ENCODE measurements at places on chromosomes 13 and 19. TPM values are rescaled to one million over a fixed set of nuclear protein-coding genes. Genes with fewer than 3 reads are reported as not detected.

ZNF66 gene
- 7.8 TPM for total RNA-seq

OVOL3 gene
- total RNA-seq, result not detected

CD177 gene
- not detected for total RNA-seq

PNMA8A gene
- total RNA-seq, result 1.5 TPM

EDNRB gene
- total RNA-seq, result 72.7 TPM

FXYD1 gene
- total RNA-seq, result 20.1 TPM

DNA sequence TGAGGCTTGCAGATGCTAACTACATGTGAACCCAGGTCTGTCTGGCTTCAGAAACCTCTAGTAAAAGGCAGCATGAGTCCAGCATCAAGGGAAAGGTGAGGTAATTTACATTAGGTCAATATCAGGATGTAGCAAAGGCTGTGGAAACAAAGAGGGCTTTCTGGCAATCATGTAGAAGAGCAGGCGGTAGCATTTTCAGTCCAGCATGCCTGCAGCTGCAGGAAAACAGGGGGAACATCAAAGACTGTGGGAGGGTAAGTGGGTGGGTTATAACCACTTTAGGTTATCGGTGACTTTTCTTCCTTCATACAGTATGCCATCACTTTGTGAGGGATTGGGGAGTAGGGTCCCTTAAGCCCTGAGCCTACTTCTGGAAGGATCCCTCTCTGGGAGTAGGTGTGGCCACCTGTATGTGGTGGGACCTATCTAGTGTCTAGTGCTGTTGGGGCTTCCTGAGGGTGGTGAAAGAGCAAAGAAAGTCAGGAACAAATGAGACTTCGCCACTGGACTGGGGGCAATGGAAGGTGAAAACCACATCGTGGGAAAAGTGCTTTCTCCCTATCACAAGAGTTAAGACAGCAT is 10.8 kb downstream of the SUGP2 start:
- H3K27ac ChIP-seq, result no peak overlapping the region
- no peaks in the 10 kb centered on the region for H3K36me3 ChIP-seq
- DNase-seq, result no peak
- no peak overlapping the region for H3K4me3 ChIP-seq
- H3K4me1 ChIP-seq, result peaks cover 11% of the 10 kb centered on the region

- DNase-seq, result no peak
- no peak overlapping the region for H3K4me3 ChIP-seq
- H3K27ac ChIP-seq, result no peak overlapping the region
These were observed 26.4 kb downstream of the CDK8 start for GRCh38 chr13:26280295-26280694.

DNA sequence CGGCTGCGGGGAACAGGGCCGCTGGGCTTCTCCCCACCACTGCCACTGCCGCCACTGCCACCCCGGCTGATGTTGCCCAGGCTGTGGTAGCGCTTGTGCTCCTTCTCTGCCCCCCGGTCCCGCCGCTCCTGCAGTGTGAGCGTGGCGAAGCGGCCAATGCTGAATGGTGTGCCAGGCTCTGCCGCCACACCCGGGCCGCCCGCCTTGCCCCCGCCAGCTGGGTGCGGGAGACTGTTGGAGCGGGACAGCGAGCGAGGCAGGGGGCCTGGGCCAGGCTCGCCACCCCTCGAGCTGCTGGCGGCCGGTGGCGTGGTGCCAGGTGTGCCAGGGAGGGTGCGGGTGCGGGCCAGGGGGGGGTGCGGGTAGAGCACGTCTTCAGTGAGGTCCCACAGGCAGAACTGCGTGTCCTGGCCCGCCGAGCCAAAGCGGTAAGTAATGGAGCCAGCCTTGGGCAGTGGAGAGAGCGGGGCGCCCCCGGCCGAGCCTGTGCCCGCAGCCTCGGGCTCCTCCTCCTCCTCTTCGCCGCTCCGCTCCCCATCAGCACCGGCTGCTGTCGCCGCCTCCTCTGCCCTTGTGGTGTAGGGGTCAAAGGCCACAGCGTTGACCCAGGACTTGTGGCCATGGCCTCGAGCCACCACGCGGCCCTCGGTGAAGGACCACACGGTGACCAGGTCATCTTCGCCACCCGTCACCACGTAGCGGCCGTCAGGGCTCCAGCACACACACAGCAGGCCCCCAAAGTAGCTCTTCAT is 3.7 kb upstream of the DMPK start:
- no peak overlapping the region for H3K4me3 ChIP-seq
- H3K27ac ChIP-seq, result no peak overlapping the region
- no peaks in the 10 kb centered on the region for H3K27me3 ChIP-seq
- DNase-seq, result no peak

- H3K27me3 ChIP-seq, result no peaks in the 10 kb centered on the region
- H3K4me3 ChIP-seq, result no peak overlapping the region
- no peaks in the 10 kb centered on the region for H3K4me1 ChIP-seq
These were observed 165.6 kb upstream of the MIR17HG start for GRCh38 chr13:91181892-91182291.

DNA sequence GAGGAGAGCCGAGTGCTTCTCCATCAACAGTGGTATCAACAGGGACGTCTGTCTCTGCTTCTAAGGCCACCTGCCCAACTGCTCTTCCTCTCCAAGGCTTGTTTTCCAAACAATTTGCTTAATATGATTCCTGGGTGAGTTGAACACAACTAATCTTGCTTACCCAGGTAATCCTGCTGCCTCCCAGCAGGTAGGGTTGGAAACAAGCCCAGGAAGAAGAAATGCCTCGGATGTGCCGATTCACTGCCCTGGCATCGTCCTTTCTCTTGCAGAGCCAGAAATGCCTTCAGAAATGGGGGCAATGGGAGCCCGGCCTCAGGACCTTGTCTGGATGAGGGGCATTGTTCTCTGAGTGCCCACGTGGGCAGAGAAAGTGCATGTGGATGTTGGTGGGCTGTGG is 51.9 kb upstream of the C1QTNF9B start:
- no peak overlapping the region for H3K27ac ChIP-seq
- no peak overlapping the region for H3K4me3 ChIP-seq
- no peaks in the 10 kb centered on the region for H3K4me1 ChIP-seq

- H3K4me1 ChIP-seq, result no peaks in the 10 kb centered on the region
- H3K27me3 ChIP-seq, result no peaks in the 10 kb centered on the region
- peaks cover 11% of the 10 kb centered on the region for H3K36me3 ChIP-seq
- H3K4me3 ChIP-seq, result no peak overlapping the region
- DNase-seq, result no peak
These were observed 120.0 kb downstream of the CRYL1 start for GRCh38 chr13:20405691-20406090.

DNA sequence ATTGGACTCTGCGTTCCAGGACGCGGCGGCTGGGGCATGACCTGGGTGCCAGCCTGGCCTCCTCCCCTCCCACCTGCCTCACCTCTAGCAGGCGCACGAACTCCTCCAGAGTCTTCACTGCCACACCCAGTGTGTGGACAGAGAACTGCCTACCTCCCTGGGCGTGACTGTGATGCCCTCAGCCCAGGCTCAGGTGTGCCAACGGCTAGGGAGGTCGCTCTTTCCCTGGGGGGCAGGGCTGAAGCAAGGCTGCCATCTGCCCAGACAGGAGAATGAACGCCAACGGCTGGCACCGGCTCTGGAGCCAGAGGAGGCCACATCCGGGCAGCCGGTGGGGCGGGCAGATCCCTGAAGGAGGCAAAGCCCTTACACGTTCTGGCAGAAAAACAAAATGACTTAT is 11.3 kb downstream of the NANOS3 start:
- no peak for DNase-seq
- no peaks in the 10 kb centered on the region for H3K36me3 ChIP-seq

DNA sequence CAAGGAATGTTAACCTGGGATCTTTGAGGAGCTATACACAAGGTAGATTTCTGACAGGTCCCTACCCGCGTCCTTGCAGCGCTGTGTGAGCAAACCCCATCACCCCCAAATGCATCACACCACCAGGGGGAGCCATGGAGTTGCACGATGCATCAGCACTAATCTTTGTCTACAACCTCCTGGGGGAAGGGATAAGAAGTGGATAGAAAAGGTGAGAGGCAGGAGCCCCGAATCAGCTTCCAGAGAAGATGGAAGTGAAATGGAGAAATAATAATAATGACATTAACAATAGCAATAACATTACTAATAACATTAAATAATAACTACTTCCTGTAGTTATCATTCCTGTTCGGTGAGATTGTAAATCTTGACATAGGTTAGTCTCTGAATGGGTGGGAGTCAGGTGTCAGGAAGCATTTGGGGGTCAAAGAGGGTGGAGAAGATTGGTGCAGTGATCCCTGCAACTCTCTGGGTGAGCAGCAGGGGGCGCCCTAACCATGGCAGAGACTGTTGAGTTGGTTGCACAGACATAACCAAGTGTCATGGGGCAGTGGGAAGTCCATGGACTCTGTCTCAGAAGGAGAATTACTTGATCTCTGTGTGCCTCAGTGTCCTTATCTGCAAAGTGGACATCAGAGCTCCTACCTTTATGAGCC is 16.5 kb downstream of the SIGLEC7 start:
- H3K27me3 ChIP-seq, result no peaks in the 10 kb centered on the region
- H3K4me1 ChIP-seq, result no peaks in the 10 kb centered on the region
- no peaks in the 10 kb centered on the region for H3K36me3 ChIP-seq
- H3K27ac ChIP-seq, result no peak overlapping the region
- DNase-seq, result no peak

DNA sequence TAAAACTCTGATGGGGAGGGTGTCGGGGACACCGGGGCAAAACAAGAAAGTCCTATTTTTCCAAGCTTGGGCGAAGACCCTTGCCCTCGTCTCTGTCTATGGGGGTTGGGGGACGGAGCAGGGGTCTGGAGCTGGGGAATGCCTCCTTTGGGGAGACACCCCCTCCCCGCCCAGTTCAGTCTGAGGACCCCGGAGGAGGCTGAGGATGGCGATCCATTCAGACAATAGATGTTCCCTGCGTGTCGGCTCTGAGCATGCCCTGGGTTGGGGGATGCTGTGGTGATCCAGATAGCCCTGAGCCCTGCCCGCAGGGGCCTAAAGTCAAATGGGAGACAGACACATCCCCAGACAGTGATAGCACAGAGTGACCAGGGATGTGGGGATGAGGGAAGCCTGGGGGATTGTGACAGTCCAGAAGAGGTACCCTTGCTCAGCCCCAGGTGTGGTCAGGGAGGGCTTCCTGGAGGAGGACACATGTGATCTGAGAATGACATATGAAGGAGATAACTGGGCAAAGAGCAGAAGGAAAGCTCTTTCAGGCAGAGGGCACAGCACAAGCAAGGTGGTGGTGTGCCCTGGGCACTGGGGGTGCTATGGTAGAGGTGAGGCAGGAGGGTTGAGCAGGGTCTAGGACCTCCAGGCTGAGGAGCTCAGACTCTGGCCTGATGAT is 9.1 kb downstream of the LRFN3 start:
- no peaks in the 10 kb centered on the region for H3K4me1 ChIP-seq
- H3K4me3 ChIP-seq, result no peak overlapping the region
- H3K27me3 ChIP-seq, result no peaks in the 10 kb centered on the region
- no peaks in the 10 kb centered on the region for H3K36me3 ChIP-seq

DNA sequence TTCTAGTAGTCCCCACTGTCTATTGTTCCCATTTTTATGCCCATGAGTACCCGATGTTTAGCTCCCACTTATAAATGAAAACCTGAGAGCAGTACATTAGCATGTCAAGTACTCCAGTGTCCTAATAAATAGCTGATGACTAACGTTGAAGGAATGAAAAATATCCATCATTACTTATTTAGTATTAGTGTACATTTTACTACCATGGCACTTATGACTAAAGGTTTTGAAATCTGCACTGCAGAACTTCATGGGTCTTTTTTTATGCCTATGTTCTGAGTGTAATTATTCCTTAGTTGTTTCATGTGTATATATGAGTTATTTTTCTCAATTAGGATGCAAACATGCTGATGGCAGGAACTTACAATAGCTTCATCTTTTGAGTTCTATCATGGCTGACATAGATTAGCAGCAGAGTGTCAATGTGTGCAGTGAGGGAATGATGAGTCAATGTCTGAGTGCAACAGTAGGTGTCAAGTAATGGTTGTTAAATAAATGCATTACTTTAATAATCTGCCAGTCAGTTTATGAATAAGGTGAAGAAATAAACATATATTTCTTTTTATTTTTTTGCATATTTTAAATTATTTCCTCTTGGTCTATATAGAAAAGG is 188.4 kb downstream of the ITGBL1 start:
- H3K36me3 ChIP-seq, result no peaks in the 10 kb centered on the region
- no peaks in the 10 kb centered on the region for H3K27me3 ChIP-seq
- DNase-seq, result no peak
- H3K4me3 ChIP-seq, result no peak overlapping the region
- H3K4me1 ChIP-seq, result no peaks in the 10 kb centered on the region

GRCh38 chr19:18232540-18233223 is 6.4 kb upstream of the PDE4C start:
- H3K27ac ChIP-seq, result no peak overlapping the region
- no peak overlapping the region for H3K4me3 ChIP-seq
- H3K4me1 ChIP-seq, result no peaks in the 10 kb centered on the region
- H3K27me3 ChIP-seq, result no peaks in the 10 kb centered on the region

- H3K27ac ChIP-seq, result no peak overlapping the region
- DNase-seq, result no peak
- peaks cover 4% of the 10 kb centered on the region for H3K4me1 ChIP-seq
These were observed 10.2 kb downstream of the PLPPR3 start for GRCh38 chr19:811506-812048.

DNA sequence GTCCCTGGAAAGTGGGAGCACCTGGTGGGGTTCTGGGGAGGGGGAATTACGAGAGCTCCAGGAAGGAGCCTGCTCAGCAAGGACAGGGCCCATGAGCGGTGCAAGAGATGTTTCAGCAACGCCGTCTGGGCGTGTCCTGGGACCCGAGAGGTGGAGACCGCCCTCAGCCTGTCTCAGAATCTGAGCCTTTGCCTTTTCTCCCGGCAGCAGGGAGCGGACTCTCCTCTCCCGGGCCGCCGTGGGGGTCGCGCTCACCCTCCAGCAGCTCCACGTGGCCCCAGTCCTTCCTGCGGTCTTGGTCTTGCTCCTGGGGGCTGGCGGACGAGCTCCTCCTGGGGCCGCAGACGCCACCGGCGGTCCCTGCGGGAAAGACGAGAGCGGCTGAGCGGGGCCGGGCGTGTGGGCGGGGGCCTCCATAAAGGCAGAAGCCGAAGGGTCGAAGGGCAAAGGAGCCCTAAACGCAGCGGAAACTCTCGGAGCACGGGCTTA is 714 bp downstream of the POLRMT start:
- no peaks in the 10 kb centered on the region for H3K27me3 ChIP-seq
- peaks cover 13% of the 10 kb centered on the region for H3K4me1 ChIP-seq
- no peak overlapping the region for H3K27ac ChIP-seq

GRCh38 chr13:21328836-21329477 is 130.1 kb downstream of the ZDHHC20 start:
- H3K27me3 ChIP-seq, result no peaks in the 10 kb centered on the region
- no peak overlapping the region for H3K27ac ChIP-seq
- no peak overlapping the region for H3K4me3 ChIP-seq
- no peaks in the 10 kb centered on the region for H3K4me1 ChIP-seq
- no peak for DNase-seq
- no peaks in the 10 kb centered on the region for H3K36me3 ChIP-seq

DNA sequence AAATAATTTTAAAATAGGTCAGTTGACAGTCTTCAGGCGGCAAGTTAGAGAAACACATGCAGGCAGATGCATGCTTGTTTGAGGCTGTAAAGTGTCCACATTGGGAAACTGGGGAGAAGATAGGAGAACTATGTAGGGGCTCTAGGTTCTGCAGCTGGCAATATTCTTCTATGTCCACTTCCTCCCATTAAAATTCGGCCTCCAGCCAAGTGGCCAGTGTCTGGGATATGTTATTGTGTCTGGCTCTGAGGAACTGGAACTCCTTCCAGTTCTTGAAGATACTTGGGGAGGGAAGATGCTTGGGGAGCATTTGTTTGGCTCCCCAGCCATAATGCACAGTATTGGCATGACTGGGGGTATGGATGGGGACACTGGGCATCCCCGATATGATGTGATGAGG is 20.9 kb upstream of the KLF2 start:
- H3K27ac ChIP-seq, result no peak overlapping the region
- peaks cover 5% of the 10 kb centered on the region for H3K4me1 ChIP-seq
- no peaks in the 10 kb centered on the region for H3K27me3 ChIP-seq
- no peak overlapping the region for H3K4me3 ChIP-seq
